T-helper 2 cell (primary cell): ENCODE measurements at places on chromosomes 13 and 19.

DNA sequence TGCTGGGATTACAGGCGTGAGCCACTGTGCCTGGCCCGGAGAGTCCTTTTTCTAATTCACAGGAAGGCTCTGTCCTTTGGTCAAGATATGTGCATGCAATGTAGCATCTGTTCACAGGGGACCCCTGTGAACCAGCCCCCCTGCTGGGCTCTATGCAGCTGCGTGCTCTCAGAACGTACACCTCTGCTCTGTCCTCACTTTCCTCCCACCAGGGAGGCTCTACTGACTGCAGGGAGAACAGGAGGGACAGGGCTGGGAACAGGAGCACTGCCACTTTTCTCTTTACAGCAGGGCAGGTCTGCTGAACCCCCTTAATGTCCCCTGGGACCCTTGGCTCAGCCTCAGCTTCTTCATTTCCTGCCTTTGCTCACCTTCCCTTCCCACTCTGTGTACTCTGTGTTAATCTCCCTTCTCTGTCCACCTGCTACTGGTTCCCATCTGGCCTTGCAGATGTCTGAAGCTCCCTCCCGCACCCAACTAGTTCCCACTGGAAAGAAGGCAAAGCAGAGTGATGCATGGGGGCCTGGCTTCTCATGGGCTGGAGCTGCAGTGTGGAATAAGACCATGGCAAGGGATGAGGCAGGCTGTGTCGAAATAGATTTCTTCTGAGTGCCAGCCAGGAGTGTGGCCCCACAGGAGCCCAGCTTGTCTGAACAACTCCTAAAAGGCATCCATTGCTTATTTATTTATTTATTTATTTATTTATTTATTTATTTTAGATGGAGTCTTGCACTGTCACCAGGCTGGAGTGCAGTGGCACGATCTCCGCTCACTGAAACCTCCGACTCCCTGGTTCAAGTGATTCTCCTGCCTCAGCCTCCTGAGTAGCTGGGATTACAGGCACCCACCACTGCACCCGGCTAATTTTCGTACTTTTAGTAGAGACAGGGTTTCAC lies 7.2 kb downstream of the ADGRE2 start:
- no peak for DNase-seq

- DNase-seq, result no peak
Observed at GRCh38 chr19:39637891-39638290, 17.8 kb upstream of the LGALS16 start.

GRCh38 chr13:110562036-110562597 lies 595 bp upstream of the RAB20 start:
- peak; percentile 59 for DNase-seq

DNA sequence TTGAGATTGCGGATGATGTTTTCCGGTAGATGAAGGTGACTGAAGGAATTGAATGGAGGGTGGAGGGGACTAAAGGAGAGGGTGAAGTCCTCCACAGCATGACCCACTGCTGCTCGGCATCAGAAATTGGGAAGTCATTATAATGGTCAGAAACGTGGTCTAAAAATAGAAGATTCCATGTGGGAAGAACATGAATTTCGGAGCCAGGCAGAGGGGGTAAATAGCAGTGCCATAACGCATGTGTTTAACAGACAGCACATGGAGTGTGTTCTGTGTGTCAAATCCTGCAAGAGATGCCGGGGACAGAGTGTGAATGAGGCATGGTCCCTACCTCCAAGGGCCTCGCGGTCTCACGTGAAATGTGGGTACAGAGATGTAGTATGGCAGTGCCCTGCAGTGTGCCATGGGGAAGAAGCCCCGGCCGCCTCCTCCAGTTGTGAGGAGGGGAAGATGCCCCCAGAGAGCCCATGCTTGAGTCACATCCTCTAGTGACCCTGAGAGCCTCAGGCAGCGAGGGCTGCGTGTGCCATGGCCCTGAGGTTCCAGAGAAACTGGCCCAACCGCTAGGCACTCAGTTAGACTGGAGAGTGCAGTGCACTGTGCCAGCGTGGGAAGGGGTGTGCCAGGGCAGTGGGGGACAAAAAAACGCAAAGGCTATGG lies 106.1 kb downstream of the COL4A2 start:
- no peak for DNase-seq

- peak; percentile 59 for DNase-seq
Observed at GRCh38 chr19:58218899-58219298, 9.8 kb upstream of the ZNF544 start.

DNA sequence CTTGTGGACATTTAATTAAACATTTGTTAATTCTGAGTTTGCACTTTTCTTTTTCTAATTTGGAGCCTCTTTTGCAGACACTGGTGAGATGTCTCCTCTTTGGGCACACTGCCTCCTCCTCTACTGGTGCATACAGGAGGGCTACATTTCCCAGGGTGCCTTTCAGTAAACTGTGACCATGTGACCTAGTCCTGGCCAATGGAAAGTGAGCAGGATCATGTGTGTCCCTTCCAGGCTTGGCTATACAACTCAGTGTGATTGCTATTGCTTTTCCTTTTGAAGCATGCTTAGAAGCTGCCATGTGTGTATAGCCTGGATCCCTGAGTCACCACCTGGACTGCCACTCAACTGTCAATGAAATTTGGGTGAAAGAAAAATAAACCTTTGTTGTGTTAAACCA lies 4.5 kb downstream of the IZUMO2 start:
- DNase-seq, result no peak

DNA sequence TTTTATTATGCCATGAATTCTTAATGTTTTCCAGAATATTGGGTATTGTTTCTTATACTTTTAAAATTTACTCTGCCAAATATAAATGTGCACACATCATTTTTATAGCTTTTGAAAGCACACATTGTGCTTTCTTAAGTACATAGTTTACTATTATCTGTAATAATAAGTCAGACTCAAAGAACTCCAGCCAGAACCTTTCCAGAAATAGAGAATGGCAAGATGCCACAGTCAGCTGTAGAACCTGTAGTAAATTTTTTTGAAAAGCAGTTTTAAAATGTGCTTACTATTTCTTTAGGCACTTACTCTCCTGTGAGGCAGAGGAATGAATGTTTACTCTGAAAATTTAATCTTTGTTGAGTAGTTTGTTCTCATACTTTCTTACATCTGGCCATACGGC lies 1287.1 kb downstream of the PCDH9 start:
- DNase-seq, result no peak

DNA sequence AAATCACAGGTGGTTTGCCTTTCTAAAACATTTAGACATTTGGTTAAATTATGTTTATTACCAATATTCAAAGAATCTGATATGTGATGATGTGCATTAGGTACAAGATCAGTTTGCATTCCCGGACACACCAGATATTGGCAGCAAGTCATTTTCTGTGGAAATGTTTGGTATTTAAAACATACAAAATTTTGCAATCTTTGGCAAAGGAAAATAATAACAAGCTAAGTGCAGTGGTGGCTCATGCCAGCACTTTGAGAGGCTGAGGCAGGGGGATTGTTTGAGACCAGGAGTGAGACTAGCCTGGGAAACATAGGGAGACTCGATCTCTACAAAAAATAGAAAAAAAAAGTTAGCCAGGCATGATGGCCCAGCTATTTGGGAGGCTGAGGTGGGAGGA lies 29.1 kb upstream of the TSC22D1 start:
- no peak for DNase-seq

GRCh38 chr13:30810261-30810701 lies 74.9 kb downstream of the ALOX5AP start:
- no peak for DNase-seq

- DNase-seq, result no peak
Observed at GRCh38 chr19:15111758-15112157, 4.6 kb downstream of the SYDE1 start.

GRCh38 chr13:111006506-111007031 lies 91.7 kb upstream of the ANKRD10 start:
- DNase-seq, result no peak

DNA sequence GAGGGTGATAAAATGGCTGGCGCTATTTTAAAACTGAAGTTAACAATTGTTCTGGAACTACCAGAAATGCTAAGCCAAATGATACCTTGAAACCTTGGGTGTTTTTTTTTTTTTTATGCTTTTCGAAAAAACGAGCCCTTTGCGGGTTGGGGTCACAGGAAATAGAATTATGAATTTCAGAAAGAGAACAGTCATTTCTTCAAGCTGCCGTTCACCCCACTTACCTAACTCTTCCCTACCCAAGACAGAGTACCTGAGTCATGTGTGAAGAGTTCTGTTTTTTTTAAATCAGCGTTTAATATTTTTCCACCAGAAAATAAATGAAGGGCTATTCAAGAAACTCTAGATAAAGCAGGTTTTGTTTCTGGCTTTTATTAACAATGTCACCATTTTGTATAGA lies 35.3 kb downstream of the KLF2 start:
- no peak for DNase-seq
